ENCODE measurements at places on chromosomes 12 and 14.

GRCh38 chr12:44465139-44465538 lies 411.0 kb downstream of the NELL2 start:
- DNase-seq, result no peak

DNA sequence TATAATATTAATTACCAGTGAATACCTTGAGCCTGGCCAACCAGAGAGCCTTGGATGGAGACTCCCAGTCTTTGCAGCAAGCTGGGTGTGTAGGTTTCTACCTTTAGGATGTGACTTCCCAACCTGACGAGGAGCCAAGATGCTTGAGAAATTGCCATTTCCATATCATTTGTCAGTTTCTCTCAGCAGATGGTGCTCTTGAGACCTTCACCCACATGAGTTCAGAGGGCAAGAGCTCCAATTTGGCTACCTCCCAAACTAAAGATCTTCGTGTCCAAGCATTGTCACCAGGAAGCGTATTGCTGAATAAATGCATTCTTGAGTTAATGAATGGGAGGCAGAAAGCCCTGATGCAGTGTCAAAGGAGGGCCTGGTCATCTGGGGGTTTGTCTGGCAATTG lies 106.4 kb upstream of the TBX5 start:
- no peak for DNase-seq

DNA sequence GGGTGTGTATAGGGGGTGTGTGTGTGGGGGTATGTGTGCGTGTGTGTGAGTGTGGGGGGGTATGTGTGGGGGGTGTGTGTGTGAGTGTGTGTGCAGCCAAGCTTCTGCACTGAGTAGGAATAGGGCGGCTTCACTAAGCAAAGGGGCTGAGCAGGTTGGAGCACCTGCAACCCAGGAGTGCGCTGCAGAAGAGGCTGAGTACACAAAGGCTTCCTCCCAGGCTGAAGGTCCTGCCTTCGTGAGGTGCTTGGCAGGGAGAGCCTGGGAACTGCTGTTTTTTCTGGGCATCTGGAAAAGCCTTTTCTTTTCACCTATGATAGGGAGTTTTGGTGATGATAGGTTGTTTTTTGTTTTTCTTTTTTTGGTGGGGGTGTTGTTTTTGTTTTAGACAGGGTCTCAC lies 6.0 kb upstream of the NUDT14 start:
- DNase-seq, result no peak

- DNase-seq, result no peak
These were observed 54.1 kb upstream of the ARHGAP5 start for GRCh38 chr14:32022938-32023466.

DNA sequence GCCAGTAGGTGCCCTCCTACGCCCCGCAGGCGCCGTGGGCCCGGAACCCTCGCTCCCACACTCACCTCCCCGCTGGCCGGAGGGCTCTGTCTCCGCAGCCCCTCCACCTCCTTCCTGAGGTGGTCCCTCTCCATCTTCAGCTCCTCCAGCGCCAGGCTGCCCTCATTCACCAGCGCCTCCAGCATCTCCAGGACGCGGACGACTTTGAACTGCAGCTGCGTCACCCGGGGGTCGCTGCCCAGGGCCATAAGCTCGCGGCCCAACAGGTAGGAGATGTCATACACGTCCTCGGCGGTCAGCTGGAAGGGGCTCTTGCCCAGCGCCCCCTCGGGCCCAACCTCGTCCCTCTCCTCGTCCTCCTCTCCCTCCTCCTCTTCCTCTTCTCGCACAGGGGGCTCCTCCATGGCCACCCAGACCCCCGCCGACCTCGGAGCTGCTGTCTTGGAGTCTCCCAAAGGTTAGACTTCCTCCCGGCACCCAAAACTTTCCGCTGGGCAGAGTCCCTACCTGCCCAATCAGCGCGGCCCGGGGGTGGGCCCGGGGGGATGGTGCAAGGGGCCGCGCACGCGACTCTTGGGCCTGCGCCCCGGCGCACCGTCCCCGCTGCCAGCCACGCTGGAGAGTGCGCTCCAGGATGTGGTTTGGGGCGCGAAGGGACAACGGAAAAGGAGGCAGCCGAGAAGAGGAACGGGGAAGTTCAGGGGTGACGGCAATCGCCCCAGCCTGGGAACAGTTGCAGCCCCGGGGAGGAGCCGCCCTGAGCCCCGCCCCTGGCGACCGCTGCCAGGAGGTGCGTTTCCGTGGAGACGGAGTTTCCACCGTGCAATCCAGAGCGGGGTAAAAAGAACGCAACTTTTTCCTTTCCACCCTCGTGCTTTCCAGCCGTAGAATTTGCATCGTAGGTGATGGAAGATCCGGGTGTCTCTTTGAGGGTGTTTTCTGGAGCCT lies at the start of gene RILPL2:
TSS of gene RILPL2 (minus strand) at position 668 of the 948 bp plus-strand sequence. CDS start at position 404, 264 bp downstream.
- DNase-seq, result peak; percentile 94

DNA sequence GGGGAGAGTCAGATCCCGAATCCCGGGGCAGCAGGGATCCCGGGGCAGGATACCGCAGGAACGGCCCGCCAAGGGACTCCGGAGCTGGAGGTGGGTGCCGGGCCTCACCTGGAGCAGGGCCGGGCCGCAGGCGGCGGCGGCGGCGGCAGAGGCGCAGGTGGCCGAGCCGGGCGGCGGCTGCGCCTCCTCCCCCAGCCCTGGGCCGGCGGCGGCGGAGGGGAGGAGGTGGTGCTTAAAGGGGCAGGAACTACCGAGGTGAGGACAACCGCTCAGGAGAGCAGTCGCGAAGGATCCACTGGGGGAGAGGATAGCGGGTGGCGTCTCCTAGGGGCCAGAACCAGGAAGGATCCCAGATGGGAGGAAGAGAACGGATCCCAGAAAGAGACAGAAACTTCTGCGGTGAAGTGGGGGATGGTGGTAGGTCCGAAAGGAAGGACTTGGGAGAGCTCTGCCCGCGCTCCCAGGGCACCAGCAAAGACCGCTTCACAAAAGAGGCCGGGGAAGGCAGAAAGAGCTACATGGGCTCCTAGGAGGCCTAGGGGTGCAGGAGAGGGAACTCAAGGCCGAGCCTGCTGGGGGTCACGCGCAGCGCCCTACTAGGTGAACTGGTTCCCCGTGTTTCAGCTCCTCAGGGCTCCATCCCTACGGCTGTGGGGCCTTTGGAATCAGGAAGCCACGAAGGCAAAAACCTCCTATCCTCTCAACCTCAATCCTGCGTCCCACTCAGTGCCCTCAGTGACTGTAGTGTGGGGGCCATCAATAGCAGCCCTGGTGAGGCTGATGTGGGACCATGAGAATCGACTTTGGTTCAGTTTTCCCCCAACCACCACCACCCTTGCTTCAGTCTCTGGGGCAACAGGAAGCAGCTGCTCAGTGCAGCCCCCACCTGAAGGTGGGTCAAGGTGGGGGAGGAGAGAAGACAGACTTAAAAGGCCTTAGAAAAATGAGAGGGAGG lies 5.0 kb upstream of the BAZ2A start:
- DNase-seq, result peak; percentile 73

- DNase-seq, result no peak
These were observed 220.3 kb downstream of the KLHL28 start for GRCh38 chr14:44741431-44741830.

- DNase-seq, result no peak
These were observed 93.0 kb downstream of the KCNH5 start for GRCh38 chr14:62952226-62952625.

All from CD4-positive, alpha-beta T cell treated with Interleukin-12 subunit alpha and Interleukin-12 subunit beta, for 1 hour (primary cell).